ENCODE measurements at places on chromosomes 3 and 15.

GRCh38 chr3:108324177-108324576 lies 27.8 kb downstream of the HHLA2 start:
- DNase-seq = no peak

DNA sequence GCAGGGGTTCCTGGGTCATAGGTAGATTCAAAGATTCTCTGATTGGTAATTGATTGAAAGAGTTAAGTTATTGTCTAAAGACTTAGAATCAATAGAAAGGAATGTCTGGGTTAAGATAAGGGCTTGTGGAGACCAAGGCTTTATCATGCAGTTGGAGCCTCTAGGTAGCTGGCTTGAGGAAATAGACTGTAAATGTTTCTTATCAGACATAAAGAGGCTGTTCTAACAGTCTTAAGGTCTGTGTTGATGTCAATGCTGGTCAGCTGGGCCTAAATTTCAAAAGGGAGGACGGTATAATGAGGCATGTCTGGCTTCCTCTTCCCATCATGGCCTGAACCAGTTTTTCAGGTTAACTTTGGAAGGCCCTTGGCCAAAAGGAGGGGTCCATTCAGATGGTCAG lies 48.9 kb downstream of the GASK1A start:
- DNase-seq = no peak

DNA sequence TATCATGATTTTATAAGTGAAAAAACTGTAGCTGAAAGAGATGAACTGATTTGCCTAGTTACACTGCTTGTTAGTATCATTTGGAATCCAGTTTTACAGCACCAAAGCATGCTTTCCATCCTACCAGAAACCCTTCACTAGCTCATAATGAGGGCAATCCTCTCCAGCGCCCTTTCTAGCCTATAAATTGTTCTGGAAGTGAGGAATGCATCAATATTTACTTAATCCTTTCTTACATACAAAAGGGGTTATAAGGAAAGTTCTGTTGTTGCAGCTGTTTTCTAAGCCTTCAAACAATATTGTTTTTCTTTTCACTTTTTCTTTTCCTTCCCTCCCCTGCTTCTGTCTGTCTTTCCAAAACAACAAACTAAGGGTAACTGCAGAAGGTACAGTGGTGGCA lies 11.0 kb upstream of the PCCB start:
- no peak for DNase-seq

- DNase-seq = no peak
Observed at GRCh38 chr3:117234331-117234730, 524.8 kb downstream of the TUSC7 start.

DNA sequence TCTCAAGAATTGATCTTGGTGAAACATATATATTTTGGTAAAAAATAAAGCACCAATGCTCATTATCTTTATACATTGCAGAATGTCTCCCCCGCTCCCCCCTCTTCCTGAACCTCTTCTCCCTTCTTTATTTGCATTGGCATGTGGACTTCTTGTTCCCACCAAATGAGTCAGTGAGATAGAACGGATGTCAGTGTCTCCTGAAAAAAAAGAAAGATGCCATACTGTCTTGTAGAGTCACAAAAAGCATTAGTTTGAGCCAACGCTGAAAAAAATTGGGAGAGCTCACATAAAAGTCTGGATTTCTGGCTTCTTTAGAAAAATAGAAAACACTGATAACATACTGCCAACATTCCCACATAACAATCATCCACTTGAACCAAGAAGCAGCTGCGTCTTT lies 32.0 kb upstream of the STXBP5L start:
- no peak for DNase-seq

DNA sequence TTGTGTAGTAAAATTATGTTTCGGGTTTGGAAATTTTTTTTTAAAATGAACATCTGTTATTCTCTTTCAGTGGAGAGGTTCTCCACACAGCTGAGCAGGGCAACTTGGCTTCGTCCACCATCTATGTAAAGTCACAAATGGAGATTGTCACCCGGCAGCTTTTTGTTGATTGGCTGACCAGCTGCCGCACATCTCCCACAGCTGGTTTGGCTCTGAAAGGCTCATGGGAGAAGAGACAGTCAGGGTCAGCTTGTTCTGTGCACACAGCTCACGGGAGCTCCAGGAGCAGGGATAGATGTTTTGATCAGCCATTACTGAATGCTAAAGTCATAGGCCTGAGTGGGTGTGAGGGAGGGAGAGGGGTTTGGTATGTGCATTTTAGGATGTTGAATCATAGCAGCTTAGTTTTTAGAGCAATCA lies 12.9 kb upstream of the CCDC80 start:
- DNase-seq = no peak

DNA sequence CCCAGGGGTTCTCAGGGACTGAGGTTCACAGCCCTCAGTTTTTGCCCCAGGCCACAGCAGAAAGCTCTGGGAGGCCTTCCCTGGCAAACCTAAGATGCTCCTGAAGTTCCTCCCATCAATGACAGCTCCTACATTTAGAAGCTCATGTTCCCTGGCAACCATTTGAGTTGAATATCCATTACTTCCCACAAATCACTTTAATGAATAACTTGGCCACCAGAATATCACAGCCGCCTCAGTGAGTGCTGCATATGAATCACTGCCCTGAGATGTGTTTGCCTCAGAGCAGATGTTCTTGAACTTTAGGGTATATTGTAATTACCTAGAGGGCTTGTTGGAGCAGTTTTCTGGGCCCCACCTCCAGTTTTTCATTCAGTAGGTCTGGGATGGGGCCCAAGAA lies 27.4 kb downstream of the SLCO2A1 start:
- no peak for DNase-seq

DNA sequence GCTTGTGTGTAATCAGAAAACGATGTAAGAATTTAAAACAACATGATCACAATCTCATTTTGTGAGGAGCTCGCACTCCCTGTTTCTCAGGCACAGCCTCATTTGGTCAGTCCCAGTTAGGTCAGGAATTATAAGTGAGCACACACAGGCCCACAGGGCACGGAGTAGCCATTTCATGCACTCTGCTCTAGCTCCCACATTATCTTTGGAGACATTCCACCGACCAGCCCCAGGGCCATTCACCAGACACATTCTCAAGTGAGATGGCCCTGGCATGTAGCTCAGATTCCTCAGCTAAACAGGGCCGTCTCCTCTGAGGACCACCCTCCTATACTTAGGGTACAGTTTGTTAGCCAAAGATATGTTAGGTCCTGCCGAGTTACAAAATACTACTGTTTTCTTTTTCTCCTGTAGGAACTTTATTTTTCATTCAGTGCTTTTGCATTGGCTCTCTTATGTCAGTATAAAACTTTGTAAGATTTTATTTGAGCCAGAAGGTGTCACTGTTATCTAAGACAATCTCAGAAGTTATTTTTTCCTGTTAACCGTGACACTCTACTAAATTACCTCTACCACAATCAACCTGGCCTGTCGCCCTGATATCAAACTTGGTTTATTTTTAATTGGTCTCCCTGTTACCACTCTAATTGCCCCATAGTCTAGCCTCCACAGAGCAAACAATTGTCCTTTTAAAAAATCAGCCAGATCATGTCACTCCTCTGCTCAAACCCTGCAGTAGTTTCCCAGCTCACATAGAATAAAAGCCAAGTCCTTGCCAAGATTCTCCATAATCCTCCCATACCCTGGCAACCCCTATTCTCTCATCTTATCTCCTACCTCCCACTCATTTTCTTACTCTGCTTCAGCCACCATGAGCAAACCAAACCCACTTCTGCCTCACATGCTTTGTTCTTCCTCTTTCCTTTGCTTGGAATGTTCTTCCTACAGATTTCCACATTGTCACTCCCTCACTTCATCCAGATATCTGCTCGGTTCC lies 105.7 kb downstream of the PPP2R3A start:
- no peak for DNase-seq

- DNase-seq = no peak
Observed at GRCh38 chr3:69197455-69197854, 75.1 kb upstream of the LMOD3 start.

DNA sequence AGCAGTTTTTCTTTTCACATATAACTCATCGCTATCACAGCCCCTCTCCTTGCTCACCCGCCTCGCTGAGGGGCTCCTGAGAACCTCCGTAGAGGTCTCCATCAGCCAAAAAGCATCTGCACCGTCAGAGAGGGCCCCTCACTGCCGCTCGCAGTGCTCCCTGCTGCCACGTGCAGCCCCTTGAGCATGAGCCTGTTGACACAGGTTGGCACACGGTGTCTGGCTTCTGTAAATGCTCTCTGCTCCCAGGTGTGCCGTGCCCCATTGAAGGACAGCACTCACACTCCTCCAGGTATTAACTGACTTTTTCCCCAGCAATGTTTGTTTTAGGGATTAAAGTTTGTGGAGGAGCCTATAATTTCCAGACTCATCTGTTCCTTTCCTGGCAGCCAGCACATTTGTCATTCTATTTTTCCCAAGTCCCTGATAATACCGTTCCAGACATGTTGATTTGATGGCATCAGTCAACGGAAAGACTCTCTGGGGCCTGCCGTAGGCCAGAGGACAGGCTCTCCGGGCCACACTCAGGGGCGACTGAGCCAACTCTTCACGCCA lies 2.1 kb upstream of the FURIN start:
- DNase-seq = no peak

DNA sequence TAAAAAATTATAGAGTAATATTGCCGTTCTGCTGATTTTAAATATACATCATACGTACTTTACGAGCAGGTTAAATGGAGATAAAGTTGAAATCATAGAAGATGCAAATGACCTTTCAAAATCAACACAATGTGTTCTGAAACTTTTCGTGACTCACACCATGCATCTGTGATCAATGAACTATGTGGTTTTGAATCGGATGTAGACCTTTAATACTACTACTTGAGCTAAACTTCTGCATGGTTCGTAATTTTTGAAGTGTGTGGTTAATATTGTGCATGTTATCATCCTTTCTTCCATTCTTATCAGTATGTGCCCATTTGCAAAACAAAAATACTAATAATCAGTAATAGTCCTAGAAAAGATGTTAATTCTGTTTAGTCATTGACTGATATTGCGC lies 58.9 kb downstream of the GASK1A start:
- DNase-seq = no peak

DNA sequence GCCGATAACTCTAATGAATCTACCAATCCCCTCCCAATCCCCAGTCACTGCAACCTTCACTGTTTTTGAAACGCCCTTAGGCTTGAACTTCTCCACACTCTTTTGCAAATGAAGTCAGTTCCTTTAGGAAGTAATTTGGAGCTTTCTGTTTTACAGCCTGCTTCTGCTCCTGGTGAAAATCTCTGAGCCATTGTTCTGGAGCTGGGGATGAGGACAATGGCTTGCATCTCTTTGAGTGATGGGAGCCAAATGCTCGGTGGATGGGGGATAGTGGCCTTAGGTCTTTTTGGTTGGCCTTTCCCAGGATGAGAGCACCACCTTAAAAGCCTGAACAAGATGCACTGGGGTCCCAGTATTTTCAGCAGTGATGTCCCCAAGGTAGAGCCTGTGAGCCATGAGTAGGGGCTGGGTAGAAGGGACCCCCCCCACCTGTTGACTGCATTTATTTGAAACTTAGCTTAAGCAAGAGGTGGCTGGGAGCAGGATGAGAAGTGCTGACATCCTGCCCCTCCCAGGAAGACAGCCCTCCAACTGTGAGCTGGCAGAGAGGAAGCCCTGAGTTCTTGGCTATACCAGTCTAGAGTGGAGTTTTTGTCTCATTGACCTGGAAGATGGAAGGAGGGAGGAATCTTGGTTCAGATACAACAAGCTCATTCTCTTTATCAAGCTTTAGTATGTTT lies 7.6 kb upstream of the MYO5C start:
- no peak for DNase-seq

DNA sequence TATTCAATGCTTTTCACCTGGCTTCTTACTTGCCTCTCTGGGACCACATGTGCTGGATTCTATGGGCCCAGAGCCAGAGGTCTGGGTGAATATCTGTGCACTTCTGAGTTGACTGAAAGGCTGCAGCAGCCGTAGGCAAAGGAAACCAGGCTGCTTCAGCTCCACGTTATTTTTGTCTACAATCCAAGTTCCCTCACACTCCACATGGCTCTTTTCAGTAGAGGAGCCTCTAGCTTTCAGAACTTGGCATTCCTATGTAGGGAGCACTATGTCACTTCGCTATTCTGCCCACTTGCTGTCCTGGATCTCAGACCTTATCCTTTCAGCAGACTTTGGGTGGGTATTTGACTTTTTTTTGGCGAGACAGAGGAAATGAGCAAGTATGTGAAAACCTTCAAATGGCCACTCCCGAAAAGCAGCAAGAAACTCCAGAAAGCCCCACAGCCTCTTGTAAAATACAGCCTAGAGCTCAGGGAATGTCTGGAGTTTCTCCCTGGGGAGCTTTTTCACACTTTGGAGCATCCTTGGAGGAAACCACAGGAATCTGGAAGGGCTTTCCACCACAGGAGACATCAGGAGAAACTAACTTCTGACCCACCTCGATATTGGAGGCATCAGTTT lies 80.9 kb downstream of the DUT start:
- no peak for DNase-seq

- DNase-seq = no peak
Observed at GRCh38 chr3:170410428-170411029, 8.1 kb upstream of the CLDN11 start.

- DNase-seq = no peak
Observed at GRCh38 chr3:156750191-156750873, 75.8 kb upstream of the LEKR1 start.

GRCh38 chr3:96863129-96863740 lies 48.8 kb downstream of the EPHA6 start:
- DNase-seq = no peak

GRCh38 chr3:111979434-111980038 lies 710 bp downstream of the ABHD10 start:
- no peak for DNase-seq

DNA sequence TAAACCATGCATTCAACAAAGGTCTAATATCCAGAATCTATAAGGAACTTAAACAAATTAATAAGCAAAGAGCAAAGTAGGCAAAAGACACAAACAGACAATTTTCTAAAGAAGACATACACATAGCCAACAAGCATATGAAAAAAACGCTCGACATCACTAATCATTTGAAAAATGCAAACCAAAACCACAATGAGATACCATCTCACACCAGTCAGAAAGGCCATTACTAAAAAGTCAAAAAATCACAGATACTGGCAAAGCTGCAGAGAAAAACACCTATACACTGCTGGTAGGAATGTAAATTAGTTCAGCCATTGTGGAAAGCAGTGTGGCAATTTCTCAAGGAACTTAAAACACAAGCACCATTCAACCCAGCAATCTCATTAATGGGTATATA lies 53.8 kb downstream of the FSIP1 start:
- no peak for DNase-seq

GRCh38 chr3:177752831-177753230 lies 555.5 kb upstream of the TBL1XR1 start:
- no peak for DNase-seq

DNA sequence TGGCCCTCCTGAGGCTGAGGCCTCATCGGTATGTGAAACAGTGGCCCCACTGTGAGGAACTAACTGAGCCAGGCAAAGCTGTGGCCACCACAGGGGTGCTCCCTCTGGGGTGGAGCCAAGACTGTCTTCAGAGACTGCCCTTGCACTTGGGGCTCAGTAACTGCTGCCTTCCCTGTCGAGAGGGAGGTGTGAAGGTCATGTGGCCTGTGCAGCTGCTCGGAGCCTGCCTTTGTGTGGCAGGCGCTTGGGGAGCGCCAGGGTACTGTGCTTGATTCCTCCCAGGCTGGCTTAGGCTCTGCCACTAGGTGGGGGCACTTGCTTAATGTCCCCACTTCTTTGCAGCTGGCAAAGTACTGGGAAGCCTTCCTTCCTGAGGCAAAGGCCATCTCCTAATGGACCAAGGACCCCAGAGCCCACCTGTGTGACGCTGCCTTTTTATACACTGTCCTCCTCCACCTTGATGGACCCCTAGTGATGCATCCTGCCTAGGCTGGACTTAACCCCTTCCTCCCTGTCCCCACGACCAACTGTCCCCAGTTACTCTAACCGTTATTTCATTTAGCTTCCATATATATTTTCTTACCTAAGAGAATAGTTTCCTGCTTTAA lies 14.2 kb upstream of the SNX22 start:
- no peak for DNase-seq

GRCh38 chr15:74396445-74397238 lies 29.2 kb upstream of the CYP11A1 start:
- no peak for DNase-seq
